ENCODE measurements at places on chromosomes 2 and 18. TPM values are rescaled to one million over a fixed set of nuclear protein-coding genes. Genes with fewer than 3 reads are reported as not detected.

The GPD2 gene
- total RNA-seq, result 15.3 TPM

The LAMA1 gene
- total RNA-seq, result 0.16 TPM

The CPO gene
- 0.05 TPM for total RNA-seq

The TDRD15 gene
- not detected for total RNA-seq

The PRKAG3 gene
- not detected for total RNA-seq
